ENCODE measurements at places on chromosomes 16 and 17.
A peak's percentile ranks its signal among the peaks of the same experiment; 100 is the strongest.

DNA sequence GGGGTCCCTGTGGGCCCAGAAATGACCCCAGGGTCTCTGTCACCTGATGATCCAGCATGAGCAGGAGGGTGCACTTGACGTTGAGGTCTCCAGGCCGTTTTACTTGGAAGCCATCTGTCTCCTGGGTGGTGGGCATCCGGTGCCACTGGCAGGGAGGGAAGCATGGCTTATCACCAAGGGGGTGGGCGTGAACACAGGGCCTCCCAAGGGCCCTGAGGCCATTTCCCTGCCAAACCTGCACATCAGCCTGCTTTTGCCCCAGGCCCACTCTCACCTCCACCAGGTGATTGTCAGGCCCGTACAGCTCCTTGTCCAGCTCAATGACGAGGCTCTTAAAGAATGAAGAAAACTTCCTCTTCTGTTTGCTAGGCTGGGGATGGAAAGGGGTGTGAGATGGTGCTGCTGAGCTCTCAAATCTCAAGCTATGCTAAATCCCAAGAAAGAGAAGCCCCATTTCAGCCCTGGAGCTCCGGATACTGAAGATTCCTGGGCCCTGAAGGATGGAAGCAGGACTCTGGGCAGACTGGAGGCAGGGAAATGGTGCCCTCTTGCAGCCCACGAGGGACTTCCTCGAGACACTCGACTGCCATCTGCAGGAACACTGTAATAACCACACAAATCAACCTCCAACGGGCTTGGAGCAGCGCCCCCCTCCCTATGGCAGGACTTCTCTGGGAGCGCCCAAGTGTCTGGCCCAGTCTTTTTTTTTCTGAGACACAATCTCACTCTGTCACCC is 7.1 kb upstream of the FTSJ3 start:
- DNase-seq: peak; percentile 14

- no peak for DNase-seq
Observed at GRCh38 chr17:68249354-68249765, 1.5 kb downstream of the AMZ2 start.

GRCh38 chr16:57998486-57998885 is 2.0 kb downstream of the ZNF319 start:
- DNase-seq: peak; percentile 27

DNA sequence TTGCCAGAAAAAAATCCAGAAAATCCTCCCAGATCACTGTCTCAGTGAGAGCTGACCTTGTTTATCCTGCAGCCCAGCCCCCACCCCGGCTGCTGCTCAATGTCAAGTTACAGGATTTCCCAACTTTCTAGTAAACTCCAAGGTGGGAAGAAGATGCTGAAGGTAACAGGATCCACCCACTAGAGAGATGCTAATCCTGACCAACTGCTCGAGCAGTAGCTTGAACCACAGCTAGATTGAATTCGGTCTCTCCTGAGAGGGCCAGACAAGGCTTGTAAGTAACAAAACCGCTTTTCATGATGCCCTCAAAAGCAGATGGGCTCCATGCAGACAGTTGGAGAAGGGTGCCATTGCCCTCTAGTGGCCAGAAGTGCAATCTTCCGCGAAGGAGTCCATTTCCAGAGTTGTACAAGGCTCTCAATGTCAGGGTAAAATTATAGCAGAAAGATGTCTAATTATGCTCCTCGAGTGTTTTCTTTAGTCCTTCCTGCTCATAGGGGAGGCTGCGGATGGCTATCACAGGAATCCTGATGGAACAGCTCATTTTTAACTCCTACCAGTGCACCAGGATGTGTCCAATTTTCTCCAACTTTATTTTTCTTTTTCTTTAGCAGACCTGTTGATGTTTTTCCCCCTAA is 3.9 kb downstream of the CDH11 start:
- DNase-seq: no peak

DNA sequence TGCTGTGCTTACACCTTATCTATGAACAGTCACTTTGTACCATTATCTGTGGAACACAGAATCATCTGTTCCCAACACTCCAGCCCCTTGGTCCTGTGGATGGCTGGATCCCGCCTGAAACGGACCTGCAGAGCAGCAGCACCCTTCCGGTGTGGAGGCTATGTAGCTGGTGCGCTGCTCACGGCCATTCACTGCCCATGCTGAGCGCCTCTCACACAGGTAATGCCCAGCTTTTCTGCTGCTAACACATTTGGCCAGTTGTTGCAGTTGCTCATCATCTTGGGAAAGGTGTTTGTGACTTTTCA is 11.4 kb upstream of the PLK1 start:
- no peak for DNase-seq

- DNase-seq: no peak
Observed at GRCh38 chr17:40309031-40309948, at the start of gene RARA. Gene RARA (plus strand): TSS chr17:40309180. CDS start chr17:40331219, 22,039 bp downstream.

DNA sequence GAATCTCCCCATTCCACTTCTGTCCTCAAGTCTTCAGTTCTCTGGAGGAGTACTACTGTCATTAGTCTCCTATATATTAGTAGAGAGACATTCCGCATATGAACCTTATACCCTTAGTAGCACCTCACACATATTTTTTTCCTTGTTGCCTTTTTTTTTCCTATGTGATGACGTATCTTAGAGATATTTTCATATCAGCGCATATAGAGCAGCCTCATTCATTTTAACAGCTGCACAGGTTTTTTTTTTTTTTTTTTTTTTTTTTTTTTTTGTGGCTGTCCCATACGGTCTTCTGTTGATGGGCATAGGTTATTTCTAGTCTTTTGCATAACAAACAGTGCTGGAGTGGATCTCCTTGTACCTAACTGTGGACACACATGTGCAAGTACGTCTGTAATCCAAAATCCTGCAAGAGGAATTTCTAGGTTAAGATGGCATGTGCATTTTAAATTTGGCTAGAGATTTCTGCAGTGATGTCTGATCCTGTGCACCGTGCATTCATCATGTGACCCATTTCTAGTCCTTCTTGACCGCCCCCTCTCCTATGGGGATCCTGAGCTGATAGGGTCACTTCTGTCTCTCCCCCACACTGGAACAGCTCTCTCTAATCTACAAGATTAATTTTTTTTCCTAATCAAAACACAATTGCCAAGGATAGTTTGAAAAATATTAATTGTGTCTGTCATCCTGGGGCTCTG is 64.8 kb downstream of the PRKCB start:
- no peak for DNase-seq

- peak; percentile 57 for DNase-seq
Observed at GRCh38 chr16:88737298-88738150, 31.2 kb downstream of the CTU2 start.

DNA sequence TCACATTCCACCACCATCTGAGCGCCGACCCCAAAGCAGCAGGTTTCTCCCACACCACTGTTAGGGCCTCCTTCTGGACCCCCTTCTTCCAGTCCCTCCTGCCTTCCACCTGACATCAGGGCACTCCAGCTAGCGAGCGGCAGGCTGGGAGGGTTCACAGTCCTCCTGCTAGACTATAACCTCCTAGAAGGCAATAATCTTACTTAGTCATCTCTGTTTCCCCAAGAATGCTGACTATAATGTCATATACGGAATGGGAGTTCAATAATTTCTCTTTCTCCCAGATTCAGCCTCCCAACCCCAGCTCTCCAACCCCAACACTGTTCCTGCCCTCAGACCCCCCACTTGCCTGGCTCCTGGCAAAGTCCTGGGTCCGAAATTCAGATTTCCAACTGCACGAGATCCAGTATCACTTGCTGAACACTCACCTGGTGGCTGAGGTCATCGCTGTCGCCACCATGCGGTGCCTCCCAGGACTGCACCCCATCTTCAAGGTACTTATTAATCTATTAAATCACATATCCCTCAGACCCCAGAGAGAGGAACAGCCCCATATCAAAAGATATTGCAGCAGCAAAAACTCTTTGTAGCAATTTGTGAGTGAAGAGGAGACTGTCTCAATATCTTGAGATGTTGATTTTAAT is 5.6 kb downstream of the ALOX12 start:
- peak; percentile 15 for DNase-seq

GRCh38 chr17:76852843-76853242 is 15.4 kb upstream of the MGAT5B start:
- DNase-seq: no peak

GRCh38 chr17:38328620-38329019 is 15.1 kb downstream of the GPR179 start:
- DNase-seq: no peak

DNA sequence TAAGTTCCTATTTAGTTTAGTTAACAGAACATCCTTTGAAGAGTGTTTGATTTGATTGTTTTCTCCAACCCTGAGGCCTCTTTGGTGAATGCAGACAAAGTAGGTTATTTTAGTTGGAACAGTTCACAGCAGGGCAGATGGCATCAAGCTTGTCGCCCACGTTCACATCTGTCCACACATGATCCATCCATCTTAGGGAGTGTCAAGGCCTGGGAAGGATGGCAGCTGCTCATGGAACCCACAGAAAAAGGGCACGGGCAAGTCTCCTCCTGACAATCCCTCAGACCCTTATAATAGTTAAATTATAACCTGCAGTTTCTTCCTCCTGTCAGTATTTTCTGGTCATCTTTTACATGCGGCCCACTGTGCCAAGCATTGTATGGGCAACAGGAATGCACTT is 60.2 kb downstream of the KNOP1 start:
- no peak for DNase-seq
